AG10803 (cell line): ENCODE measurements at places on chromosomes 2 and 18.
A peak's percentile ranks its signal among the peaks of the same experiment; 100 is the strongest.

- DNase-seq: no peak
Measured at GRCh38 chr18:26453386-26453901, 94.9 kb downstream of the KCTD1 start.

DNA sequence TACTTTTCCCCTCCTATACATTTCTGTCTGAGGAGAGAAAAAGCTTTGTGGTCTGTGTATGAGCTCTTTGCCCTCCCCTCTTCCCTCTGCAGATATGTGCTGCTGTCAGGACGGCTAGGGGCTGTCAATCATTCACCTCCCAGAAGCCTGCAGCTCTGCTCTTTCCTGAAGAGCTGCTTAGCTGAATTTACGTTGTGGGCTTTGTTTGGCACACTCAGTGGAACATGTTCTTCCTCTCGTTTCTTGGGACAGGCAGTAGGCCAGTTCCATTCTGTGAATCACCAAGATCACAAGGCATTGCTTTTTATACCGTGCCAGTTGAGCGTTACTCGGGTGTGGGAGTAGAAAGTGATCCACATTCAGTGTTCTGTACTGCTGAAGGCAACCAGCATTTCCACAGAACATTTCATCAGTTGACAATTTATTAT is 136.7 kb downstream of the LAMA3 start:
- DNase-seq: peak; percentile 92

GRCh38 chr2:73004466-73004865 is 67.0 kb downstream of the SFXN5 start:
- no peak for DNase-seq

DNA sequence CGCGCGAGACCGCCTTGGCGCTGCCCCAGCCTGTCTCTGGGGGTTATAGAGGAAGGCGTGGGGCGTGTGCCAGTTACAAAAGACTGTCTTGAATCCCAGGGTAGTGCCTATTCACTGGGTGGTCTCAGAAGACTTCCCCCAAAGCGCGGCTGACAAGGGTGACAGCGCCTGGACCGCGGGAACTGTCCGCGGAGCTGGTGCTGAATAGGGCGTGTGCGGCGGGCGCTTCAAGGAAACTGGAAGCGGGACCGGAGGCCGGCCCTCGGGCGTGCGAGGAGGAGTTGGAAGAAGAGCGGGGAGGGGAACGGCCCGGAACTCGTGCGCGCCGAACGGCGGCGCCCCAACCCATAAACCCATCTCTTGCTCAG is 2.3 kb downstream of the EGR4 start:
- DNase-seq: peak; percentile 21

DNA sequence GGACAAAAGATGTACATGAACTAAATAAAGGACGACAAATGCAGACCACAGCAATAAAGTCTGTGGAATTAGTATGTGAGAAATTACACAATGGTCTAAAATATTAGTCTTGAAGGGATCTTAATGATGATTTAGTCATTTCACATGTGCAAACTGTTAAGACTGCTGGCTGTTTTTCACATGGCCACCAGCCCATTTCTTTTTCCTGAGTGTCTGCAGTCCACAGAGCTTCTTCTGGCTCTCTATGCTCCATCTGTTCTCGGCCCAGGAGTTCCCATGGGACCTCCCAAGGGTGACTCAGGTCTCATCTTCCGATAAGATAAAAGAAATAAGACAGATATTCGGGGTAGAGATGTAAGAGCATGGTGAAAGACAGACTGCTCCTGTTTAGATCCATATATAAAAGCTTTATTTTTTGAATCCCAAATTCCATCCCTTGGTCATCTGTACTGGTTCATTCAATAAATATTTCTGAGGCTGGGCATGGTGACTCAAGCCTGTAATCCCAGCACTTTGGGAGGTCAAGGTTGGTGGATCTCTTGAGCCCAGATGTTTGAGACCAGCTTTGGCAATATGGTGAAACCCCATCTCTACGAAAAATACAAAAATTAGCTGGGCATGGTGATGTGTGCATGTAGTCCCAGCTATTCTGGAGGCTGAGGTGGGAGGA is 20.1 kb downstream of the IL1RL1 start:
- DNase-seq: peak; percentile 76

DNA sequence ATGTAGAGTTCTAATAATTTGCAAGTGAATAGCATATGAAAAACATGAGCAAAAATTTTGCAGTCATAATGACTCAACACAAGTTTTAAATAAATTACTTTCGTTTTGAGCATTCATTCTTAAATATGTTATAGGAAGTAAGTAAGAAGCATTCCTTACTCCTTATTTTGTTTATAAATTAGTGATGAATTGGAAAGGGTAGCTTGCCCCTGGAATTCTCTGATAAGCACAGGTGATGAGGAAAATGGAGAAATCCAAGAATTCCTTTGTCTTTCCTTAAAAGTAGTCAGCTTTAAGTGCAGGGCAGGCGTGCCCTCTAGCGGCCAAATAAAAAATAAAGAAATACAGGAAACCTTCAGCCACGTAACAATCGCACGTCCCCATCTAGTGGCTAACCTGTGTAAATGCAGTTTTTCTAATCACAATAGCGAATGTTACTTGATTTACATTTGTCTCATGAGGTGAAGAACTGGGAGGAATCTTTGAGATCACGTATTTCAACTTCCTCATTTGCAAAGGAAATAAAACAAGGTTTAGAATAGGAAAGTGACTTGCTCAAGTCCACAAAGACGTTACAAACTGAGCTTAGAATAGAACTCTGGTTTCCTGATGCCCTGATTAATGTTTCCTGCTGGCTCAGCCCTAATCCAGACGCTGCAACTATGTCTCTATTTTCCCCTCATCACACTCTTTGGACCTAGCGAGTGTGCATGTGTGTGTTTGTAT is 47.2 kb upstream of the ZNG1B start:
- DNase-seq: peak; percentile 77

- DNase-seq: no peak
Measured at GRCh38 chr2:47519147-47519537, 116.2 kb downstream of the MSH2 start.

- no peak for DNase-seq
Measured at GRCh38 chr2:39385172-39385571, 51.9 kb downstream of the MAP4K3 start.

DNA sequence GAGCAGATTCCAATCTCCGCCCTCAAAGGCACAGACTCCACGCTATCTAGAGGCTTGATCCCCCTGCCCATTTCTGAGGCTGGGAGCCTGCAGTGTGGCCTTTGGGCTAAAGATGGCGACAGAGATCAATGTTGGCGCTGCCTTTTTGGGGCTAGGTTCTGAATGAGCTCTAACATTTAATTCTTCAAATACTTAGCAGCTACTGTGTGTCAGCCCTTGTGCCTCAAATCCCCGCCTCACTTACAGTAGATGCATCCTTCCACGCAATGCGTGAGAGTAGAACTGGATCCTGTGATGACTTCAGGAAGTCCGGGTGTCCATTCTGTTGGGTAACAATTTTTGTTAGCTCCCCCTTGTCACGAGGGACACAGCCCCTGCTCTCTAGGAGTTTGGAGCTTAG is 12.4 kb downstream of the IL1F10 start:
- peak; percentile 33 for DNase-seq

- no peak for DNase-seq
Measured at GRCh38 chr2:166882851-166883250, 5.4 kb upstream of the XIRP2 start.

- no peak for DNase-seq
Measured at GRCh38 chr2:14633461-14634181, 1.1 kb downstream of the LRATD1 start.

GRCh38 chr2:154470376-154470775 is 228.1 kb upstream of the KCNJ3 start:
- no peak for DNase-seq

GRCh38 chr18:62655520-62656219 is 59.7 kb upstream of the PHLPP1 start:
- DNase-seq: no peak

DNA sequence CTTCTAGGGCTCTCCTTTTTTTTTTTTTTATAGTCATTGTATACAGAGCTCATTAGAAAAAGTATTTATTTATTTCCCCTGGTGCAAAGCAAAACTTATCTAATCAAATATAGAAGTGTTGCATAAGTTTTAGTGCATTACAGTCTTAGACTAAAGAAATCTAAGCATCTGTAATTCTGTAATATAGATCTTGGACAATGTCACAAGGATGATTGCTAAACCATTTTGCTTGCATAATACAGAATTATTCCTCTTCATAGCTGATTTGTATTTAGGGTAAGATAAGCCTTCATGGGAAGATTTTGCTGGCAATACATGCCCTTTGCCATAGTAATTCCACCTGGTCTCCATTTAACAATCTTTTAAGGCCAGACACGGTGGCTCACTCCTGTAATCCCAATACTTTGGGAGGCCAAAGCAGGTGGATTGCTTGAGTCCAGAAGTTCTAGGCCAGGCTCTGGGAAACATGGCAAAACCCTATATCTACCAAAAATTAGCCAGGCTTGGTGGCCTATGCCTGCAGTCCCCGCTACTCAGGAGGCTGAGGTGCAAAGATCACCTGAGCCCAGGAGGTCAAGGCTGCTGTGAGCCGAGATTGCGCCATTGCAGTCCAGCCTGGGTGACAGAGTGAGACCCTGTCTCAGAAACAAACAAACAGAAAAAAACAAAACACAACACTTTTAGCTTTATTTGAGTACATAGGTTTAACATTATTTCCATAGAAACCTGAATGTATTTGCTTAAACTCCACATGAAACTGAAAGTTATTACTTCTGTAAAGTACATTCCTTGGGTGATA is 2.2 kb upstream of the ACADL start:
- no peak for DNase-seq

GRCh38 chr2:197248623-197249022 is 62.0 kb downstream of the ANKRD44 start:
- peak; percentile 75 for DNase-seq

DNA sequence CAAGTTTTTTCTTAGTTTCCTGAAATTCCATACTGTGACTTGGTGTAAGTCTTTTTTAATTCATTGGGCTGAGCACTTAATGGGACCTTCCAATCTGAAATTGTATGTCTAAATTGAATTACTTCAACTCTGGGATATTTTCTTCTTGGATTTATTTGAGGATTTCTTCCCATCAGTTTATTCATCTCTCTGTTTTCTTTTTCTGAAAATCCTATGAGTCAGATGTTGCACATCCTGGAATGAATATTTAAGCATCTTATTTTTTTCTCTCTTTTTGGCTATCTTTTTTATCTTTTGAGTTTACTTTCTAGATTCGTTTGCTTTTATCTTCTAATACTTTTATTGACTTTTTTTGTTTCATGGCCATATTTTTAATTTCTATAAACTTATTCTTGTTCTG is 55.4 kb upstream of the ACYP2 start:
- DNase-seq: no peak

GRCh38 chr2:2266699-2267449 is 64.2 kb downstream of the MYT1L start:
- DNase-seq: no peak

DNA sequence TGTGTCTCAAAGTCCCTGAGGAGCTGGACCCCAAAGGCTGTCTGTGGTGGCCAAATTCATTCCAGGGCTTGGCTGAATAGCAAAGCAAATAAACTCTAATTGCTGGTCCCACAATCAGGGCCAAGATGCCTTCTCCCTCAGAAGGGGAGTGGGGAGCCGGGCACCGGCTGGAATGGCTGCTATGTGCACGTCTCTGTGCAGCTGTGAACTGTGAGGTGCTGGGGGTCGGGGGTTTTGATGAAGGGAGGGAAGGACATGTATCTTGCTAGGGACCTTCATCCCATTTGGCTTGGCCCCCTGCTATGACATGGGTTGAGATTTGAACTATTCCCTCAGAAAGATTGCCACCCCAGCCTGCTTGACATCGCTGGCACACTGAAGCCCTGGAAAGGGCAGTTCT is 60.4 kb downstream of the CIB4 start:
- no peak for DNase-seq

DNA sequence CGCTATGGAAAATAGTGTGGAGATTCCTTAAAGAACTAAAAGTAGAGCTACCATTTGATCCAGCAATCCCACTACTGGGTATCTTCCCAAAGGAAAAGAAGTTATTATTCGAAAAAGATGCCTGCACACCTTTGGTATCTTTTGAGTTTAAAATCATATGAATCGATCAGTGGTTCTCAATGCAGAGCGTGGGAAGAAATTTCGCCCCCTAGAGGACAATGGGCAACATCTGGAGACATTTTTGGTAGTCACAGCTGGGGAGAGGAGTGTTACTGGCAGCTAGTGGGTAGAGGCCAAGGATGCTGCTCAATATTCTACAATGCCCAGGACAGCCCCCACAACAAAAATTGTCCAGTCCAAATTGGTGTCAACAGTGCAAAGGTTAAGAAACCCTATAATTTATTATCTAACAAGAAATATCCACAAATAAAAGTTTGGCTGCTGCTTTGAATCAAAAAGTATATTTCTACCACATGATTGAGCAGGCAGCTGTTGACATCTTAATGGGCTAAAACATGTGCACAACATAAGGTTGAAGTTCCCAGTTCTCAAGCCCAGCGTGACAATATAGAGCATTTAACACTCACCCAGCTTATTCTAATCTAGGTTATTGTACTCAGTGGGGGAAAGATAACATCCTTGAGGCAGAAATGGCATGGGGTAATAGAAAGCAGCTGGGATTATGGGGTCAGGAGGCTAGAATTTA is 425.7 kb downstream of the LRATD1 start:
- DNase-seq: no peak

DNA sequence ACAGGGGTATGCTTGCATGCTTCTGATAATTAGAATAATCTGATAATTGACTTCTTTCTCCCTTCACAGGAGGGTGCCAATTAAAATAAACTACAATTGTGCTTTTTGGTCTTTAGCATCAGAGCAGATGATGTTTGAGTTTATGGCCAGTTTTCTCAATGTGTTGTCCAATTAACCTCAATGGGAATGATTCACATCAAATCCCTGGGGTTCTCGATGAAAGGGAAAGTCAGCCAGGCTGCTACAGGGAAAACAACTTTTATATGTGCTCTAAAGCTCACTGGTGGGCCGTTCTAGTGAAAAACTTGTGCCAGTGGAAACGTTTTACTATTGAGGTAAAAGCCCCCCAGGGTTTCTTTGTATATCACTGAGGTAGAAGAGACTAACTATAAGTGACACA is 887.3 kb upstream of the CRIM1 start:
- no peak for DNase-seq

DNA sequence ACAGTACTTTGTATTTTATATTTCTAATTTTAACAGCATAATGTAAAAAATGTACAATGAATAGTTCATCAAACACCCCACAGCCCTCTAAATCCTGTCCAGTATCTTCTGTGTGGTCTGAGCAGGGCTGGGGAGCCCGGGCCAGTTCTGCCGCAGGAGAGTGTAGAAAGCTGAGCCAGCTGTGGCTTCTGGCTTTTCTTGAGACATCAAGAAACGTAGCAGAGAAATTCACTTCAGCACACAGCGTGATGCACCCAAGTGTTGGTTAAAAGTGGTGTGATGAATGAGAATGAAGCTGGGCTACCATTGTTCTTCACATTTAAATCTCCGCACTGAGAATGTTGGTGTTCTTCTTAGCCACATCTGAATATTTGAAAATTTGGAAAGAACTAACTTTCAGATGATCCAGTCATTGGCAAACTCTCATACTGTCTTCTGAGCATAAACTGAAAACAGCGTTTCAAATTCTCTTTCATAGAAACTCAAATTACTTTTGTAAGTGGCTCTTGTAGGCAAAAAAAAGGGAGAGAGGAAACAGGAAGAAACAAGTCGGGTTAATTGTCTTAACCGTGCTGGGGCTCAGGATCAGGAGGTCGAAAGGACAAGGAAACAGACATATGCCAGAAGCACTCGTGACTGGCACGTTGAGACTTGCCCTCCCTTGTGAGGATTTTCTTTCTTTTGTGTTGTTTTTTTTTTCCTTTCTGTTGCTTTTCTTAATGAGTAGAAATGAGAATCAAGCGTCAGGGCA is 23.4 kb upstream of the TMEM87B start:
- DNase-seq: peak; percentile 21
